Substantia nigra (tissue), 51 donors: ENCODE measurements at places on chromosomes 16 and 17.

- no peak for DNase-seq
Observed at GRCh38 chr16:54324716-54325115, 38.1 kb upstream of the IRX3 start.

- no peak for DNase-seq
Observed at GRCh38 chr16:59058250-59058649, 324.1 kb upstream of the GOT2 start.

DNA sequence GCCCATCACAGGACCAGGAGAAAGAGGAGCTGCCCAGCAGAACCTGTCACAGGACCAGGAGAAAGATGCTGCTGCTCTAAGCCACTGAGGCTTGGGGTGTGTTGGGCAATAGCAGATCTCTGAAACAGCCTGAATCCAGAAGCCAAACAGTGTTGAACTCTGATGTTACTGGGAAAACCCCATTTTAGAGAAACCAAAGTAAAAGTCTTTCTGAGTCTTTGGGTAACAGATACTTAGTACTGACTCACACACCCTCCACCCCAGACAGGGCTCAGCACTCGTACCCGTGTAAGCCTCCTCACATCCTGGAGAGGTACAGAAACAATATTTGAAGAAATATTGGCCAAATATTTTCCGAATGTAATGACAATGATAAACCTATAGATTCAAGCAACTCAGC, 82.8 kb upstream of the GNG13 start:
- DNase-seq, result no peak

DNA sequence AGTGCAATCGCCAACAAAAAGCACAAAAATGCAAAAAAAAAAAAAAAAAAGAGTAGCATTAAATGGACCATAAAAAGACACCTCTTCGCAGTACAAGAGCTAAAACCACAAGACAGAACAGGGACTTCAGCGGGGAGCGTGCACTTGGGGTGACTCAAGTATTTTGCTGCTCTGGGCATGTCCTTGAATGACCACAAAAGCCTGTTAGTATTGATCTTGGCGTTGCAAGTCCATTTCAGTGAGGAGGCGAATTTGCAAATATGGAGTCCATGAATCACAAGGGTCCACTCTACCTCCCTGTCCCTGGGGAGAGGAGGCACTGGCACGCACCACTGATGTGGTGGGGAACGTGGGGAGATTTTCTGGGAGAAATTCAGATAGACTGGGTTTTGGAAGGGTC, 78.9 kb downstream of the CNGB1 start:
- no peak for DNase-seq

- no peak for DNase-seq
Observed at GRCh38 chr16:89412811-89413210, 77.5 kb downstream of the ANKRD11 start.

DNA sequence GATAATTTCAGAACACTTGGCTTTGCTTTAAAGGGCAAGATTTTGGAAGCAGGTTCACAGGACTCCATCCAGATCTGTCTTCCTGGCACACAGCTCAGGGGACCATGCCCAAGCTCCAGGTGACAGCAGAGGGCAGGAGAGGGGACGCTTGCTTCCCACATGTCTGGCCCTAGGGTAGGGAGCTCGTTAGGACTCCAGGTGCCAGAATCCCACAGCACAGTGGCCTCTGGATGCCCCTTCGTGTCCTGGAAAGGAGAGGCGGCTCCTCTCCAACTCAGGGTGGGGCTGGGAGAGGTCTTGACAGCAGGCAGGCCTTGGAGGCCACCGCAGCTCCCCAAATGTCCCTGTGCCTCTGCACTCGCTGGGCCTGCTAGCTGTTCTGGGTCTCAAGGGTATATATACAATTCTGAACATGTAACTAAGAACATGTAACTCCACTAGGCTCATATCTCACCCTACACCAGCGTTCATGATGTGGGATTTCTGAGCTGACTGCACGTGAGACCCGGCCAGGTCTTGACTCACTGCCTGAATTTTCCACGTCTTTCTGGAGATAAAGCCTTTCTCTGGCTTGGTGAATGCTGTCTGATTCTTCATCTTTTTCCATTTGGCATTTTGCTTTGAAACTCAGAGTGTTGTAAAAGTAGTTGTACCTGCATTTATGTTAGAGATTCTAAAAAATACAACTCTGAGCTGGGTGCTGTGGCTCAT, 52.8 kb downstream of the MARCHF10 start:
- DNase-seq, result no peak

DNA sequence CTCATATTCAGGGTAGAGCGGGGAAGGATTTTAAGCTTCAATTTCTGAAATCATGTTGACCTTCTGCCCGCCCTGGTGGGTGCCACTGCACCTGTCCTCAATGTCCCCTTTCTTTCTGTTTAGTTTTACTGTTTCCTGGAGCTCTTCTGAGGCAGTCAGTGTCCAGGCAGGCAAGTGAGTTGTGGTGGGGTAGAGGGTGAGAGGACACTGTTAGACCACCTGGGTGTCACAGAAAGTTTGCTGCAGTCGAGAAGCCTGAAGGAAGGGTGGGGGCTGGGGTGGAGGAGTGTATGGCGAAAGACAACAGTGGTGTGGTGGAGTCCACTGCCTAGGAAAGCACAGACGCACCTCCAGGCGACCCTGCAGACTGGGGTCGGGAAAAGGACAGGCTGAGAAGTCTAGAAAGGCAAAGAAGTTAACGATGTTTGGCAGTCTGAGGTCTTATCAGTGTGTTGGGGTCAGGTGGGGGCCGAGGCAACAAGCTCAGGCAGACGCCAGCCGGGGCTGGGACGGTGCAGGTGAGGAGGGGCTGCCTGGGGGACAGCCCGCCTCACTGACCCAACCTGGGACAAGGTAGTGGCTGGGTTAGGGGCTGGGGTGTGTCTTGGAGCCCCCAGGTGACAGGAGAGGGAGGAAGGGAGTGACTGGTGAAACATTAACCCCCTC, 23.3 kb upstream of the HOXB13 start:
- no peak for DNase-seq

GRCh38 chr17:17106756-17107155, 64.5 kb downstream of the MPRIP start:
- no peak for DNase-seq

- DNase-seq, result no peak
Observed at GRCh38 chr16:82638095-82638798, 11.5 kb downstream of the CDH13 start.
